Activated CD4-positive, alpha-beta T cell treated with anti-CD3 and anti-CD28 coated beads, Interleukin-2, amount 50 U/mL, for 1 hour (primary cell): ENCODE measurements at places on chromosomes 3 and 15.

GRCh38 chr3:39573392-39573791, 105.9 kb downstream of the MOBP start:
- DNase-seq, result no peak

DNA sequence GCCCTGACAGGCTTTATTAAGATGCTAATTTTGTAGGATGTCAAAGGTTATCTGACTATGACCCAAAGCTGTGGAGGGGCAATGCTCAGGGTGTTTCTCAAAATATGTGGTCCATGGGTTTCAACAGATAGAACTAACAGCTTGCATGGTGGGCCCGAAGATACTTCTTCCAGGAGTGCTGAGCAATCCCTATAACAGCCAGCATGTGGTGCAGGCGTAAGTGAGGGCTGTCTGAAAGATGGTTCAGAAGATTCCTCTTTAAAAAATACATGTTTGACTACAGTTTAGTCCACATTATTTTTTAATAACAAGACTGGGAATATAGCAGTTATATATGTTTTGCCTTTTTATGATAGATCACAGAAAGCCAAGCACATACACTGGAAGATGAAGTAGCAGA, 7.6 kb downstream of the SCG3 start:
- DNase-seq, result no peak

DNA sequence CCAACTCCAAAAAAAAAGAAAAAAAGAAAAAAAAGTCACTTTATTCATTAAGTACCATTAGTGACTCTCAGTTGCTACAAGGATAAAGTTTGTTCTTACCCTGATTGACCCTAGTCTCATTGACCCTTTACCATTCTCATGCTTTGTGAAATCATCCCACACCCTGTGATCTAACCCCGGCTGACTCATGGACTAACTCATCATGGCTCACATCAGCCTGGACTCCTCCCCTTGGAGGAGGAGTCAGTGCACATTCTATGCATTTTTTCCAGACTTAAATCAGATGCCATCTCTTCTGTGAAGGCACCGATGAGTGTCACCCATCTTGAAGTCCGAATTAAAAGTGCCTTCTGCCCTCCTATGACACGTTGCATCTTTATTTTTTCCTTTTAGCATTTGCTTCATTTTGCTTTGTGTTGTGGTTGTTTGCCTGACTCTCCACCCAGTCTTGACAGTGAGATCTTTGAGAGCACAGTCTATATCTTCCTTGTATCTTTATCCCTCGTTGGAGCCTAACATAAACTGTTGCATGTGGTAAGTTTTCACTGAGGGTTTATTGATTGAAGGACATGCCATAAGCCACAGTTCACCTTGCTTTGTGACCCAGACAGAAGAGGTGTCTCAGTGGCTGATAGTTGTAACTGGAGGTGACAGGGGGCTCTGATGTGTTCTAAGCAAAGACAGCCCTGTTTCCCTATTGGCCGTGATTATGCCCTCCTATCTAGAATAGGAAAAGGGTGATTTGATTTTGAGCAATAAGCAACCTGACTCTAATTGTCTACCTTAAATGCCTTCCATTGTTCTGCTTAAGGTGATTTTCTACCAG, 72.1 kb downstream of the IL1RAP start:
- DNase-seq, result peak; percentile 4

- DNase-seq, result no peak
Measured at GRCh38 chr3:80753021-80753420, 985.2 kb upstream of the ROBO1 start.

GRCh38 chr3:32002561-32003368, 21.2 kb downstream of the ZNF860 start:
- DNase-seq, result no peak

DNA sequence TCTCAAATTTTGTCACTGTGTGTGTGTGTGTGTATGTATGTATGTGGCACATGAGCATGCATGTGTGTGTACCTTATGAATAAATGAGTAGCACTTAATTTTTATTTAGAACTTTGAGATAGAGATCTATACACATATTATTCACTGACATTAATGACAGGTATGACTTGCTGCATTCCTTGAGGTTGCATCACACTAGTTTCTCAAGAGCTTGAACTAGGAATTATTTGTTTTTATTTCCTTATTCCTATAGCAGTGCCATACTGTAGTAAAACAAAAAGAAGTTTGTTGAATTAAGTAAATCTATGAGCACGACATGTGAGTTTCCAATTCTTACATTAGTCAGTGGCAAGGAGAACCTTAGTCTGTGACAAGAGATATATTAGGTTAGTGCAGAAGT, 943.9 kb downstream of the ROBO1 start:
- DNase-seq, result no peak

DNA sequence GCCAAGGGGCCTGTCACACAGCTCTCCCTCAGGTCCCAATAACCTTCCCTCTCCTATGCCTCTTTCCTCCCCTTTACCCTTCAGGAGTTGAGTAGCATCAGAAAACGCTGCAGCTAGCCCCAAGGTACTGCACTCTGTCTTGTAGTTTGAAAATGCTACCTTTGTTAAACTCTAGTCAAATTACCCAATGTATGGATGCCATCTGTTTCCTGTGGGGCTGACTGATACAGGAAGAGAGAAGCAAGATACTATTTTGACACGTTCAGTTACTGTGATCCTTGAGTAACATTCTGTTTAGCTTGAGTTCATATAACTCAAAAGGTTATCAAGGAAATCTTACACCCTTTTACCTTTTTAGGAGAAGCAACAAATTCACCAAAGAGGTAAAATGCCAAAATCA, 493.1 kb downstream of the FHIT start:
- DNase-seq, result no peak

GRCh38 chr15:80216911-80217310, 35.1 kb downstream of the CTXND1 start:
- DNase-seq, result no peak

DNA sequence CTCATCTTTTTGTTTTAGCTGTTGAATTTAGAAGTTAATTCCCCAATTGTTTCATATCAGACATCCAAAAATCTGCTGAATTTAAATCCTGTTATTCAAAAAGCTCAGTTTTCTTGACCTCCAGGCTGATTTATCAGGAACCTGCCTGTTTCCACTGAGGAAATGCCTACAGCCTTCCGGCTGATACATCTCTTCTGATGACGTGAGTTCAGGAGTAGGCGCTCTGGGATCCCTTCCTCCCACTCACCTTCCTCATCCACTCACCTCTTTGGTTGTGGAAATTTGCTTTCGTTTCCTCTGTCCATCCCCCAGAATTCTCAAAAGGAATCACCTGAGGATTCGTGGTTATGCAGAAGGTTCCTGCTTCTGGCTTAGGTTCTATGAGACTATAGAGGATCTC, 55.4 kb upstream of the ALDH1A3 start:
- DNase-seq, result no peak

- DNase-seq, result no peak
Measured at GRCh38 chr3:39221141-39221530, 28.7 kb upstream of the XIRP1 start.

DNA sequence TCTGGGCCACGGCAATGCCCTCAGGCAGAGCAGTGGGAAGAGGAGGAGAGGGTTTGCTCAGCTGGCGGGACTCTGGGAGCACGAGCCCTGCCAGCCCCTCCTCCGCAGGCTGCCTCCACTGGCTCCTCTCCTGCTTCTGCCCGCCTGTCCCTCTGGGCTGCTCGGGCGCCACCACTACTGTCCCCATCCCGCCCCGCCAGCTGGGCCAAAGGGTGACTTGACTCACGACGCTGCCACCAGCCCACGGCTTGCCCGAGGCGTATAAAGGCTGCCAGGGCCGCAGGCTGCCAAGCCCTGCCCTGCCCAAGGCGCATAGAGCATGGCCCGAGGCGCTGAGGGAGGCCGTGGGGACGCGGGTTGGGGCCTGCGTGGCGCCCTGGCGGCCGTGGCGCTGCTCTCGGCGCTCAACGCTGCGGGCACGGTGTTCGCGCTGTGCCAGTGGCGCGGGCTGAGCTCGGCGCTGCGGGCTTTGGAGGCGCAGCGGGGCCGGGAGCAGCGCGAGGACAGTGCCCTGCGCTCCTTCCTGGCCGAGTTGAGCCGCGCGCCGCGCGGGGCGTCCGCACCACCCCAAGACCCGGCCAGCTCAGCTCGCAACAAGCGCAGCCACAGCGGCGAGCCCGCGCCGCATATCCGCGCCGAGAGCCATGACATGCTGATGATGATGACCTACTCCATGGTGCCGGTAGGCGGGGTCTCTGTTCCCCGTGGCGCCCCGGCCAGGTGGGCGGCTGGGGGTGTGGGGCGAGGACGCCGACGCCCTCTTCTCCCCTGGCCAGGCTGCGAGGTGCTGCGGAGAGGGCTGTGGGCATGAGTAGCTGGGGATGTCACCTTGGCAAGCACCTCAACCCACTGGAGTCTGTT, at the start of gene GLDN:
Gene GLDN, plus strand, starts transcription at position 290 of the 861 bp plus-strand sequence. Its CDS starts 30 bp downstream, at position 320.
- no peak for DNase-seq

- DNase-seq, result no peak
Measured at GRCh38 chr3:156388497-156389448, 166.1 kb downstream of the SSR3 start.

GRCh38 chr15:63402498-63403253, 21.0 kb upstream of the CA12 start:
- DNase-seq, result no peak
